ENCODE measurements at places on chromosomes 13 and 19.
A peak's percentile ranks its signal among the peaks of the same experiment; 100 is the strongest.

DNA sequence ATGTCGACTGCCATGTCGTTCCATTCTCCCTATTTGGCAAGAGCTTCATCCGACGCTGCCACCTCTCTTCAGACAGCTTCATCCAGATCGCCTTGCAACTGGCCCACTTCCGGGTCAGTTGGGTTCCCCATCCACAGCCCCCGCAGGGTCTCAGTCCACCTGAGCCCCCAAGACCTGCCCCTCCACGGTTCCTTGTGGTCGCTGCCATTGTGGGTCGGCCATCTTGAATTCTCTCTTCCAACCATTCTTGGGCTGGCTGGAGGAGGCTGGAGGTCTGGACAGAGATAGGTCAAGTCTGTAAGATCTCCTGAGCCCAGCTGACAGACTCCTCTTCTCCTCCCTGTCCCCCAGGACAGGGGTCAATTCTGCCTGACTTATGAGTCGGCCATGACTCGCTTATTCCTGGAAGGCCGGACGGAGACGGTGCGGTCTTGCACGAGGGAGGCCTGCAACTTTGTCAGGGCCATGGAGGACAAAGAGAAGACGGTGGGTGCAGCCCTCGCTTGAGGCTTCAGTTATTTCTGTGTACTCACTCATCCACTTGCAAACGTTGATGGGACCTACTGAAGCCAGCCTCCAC is 19.5 kb downstream of the CPT1C start:
- DNase-seq: peak; percentile 82

DNA sequence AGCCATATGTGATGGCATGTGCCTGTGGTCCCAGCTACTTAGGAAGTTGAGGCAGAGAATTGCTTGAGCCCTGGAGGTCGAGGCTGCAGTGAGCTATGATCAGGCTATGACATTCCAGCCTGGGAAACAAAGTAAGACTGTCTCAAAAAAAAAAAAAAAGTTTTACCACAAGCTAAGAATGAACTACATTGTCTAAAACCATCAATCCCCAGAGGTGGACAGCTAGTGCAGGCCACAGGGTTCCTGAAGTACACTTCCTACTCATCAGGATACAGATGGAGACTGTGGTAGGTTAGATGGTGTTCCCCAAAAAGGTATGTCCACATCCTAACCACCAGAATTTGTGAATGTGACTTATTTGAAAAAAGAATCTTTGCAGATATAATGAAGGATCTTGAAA is 63.5 kb upstream of the DOCK9 start:
- DNase-seq: no peak

- no peak for DNase-seq
These were observed 22.1 kb downstream of the LATS2 start for GRCh38 chr13:21039097-21039800.

- no peak for DNase-seq
These were observed 24.2 kb upstream of the RFC3 start for GRCh38 chr13:33793726-33794125.

DNA sequence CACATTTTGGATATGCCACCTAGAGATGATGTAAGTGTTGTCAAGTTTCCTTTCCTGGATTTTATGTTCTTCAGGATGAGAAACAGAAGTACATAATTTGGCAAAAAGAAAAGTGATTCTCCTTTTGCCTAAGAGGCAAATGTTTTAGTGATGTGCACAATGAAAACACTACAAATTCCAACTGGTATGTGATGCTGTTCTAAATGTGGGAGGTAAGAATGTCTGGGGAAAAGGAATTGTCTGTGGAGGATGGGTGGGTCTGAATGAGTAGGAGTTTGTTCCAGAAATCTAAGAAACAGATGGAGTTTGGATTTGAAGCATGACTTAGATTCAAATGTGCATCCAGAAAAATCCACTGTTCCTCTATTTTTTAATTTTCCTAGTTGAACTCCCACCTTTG is 473.6 kb upstream of the SPRY2 start:
- DNase-seq: no peak
